ENCODE measurements at places on chromosomes 2 and 18.

GRCh38 chr2:135512099-135512498, 18.9 kb downstream of the ZRANB3 start:
- DNase-seq: no peak

DNA sequence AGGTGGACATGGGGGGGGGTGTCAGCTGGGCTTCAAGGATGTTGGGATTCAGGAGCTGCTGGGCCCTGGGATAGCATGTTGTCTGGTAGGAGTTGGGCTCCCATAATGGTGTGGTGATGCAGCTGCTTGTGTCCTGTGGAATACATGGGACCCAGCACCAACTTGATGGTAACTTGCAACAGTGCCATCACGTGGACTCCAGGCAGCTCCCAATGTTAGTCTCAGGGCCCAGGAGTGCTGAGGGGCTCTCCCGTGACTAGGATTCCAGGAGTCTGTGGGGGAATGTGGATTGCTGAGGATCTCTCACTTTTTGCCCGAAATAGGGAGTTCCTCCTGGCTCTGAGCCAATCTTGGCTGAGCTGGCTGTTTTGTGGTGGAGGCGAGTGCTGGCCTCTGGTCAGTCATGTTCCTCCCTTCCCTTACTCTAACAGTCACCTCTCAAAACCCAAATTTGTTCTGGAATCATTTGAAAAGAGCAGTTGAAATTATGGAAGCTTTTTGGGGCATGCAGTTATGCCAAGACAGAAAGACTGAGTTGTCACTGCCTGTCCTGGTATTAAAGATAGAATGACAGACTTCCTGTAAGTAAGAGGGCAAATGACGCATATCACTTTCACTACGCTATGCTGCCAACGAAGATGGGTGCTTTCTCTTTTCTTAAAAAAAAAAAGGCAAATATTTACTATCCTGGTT, 607.1 kb downstream of the ADCYAP1 start:
- no peak for DNase-seq

GRCh38 chr2:31329081-31329625, 85.4 kb downstream of the XDH start:
- no peak for DNase-seq

- no peak for DNase-seq
These were observed 9.9 kb downstream of the RELCH start for GRCh38 chr18:62196980-62197379.

DNA sequence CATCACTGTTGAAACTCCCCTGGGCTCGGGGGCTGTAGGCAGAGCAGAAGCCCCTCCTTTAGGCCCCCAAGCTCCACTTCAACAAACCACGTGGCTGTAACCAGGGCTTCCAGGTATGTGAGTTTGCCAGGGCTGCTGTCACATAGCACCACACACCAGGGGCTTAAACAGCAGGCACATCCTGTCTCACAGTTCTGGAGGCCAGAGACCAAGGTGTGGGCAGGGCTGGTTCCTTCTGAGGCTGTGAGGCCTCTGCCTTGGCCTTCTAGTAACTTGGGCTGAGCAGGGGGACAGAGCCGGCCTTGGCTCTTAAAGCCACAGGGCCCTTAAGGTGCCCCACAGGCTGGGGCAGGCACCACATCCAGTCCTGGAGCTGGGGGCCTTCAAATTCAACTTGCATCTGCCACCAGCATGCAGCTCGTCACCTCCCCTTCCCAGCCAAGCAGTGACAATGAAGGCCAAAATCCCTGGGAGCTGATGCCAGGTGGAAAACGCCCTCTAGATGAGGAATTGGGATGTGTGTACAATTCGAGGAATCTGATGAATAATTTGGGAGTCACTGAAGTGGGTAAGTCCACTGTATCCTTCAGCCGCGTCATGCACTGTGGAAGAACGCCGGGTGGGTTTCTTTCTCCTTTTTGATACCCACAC, 104.2 kb upstream of the ODC1 start:
- DNase-seq: no peak

DNA sequence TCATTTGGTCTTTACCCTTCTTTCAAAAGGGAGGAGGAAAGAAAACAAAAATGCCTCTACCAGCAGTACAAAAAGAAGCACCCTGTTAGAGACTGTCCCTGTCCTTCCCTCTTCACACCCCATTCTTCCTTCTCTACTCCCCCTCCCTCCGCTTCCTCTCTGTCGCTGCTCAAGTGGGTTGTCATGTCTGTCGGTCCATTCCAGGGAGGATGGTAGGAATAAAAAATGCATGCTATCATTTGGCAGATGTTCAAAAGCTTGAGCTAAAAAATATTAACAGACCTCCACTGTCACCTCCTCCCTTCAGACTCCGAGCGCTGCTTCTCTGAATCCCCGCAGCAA, 482.0 kb downstream of the BCL11A start:
- no peak for DNase-seq

DNA sequence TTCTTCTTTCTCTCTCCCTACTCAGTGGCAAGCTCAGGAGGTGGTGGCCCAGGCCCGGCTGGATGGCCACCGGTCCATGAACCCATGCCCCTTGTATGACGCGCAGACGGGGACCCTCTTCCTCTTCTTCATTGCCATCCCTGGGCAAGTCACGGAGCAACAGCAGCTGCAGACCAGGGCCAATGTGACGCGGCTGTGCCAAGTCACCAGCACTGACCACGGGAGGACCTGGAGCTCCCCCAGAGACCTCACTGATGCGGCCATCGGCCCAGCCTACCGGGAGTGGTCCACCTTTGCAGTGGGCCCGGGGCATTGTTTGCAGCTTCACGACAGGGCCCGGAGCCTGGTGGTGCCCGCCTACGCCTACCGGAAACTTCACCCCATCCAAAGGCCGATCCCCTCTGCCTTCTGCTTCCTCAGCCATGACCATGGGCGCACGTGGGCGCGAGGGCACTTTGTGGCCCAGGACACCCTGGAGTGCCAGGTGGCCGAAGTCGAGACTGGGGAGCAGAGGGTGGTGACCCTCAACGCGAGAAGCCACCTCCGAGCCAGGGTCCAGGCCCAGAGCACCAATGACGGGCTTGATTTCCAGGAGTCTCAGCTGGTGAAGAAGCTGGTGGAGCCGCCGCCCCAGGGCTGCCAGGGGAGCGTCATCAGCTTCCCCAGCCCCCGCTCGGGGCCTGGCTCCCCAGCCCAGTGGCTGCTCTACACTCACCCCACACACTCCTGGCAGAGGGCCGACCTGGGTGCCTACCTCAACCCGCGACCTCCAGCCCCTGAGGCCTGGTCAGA, 1.8 kb downstream of the NEU2 start:
- no peak for DNase-seq

- no peak for DNase-seq
These were observed 2.2 kb downstream of the KIAA1328 start for GRCh38 chr18:36831139-36831538.

DNA sequence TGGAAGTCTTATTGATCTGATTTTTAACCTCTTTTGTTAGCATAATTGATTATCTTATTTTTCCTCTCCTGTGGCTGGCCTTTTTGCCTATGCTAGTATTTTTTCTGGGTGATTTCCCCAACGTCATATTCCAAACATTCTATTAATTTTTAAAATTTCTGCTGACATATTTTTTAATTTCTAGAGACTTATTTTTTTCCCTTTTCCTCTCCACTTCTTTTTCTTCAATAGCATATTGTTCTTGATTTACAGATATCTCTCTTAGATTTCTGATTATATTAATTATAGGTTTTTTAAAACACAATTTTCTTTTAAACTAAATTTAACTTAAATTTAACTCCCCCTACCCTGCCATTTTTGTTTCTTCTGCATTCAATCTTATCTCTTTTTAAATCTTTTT, 47.2 kb upstream of the NR4A2 start:
- DNase-seq: no peak

GRCh38 chr2:10894264-10894935, 17.3 kb upstream of the KCNF1 start:
- DNase-seq: no peak

GRCh38 chr2:46002507-46002883, 294.7 kb upstream of the EPAS1 start:
- DNase-seq: no peak

DNA sequence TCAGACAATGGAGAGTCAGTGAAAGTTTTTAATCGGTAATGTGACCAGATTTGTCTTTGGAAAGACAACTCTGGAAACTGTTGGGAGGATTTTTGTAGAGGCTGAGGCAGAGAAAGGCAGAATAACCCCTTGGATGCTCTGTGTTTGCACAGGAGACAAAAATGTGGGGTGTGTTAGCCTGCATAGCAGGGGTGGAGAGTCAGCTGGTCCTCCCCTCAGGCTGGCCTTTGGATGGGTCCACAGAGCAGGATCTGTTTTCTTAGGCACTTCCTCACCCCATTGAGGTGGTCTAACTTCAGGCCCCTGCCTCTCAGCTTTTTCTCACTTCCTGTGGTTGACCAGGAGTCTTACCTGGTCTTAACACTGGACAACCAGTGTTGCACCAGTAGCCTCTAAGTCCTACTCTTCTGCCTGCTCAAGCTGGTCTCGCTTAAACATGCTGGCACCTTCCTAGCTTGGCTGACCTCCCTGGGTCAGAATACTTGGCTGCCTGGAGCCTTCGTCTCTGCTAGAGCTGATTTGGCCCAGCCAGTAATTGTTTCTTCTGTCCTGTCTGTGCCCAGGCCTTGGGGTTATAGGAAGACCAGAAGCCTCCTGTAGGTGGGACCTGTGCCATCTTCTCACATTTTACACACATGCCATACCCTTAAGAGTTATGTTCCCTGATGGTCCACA, 259.8 kb upstream of the RASGRP3 start:
- DNase-seq: no peak

GRCh38 chr2:28484835-28485234, 11.0 kb upstream of the PLB1 start:
- no peak for DNase-seq

DNA sequence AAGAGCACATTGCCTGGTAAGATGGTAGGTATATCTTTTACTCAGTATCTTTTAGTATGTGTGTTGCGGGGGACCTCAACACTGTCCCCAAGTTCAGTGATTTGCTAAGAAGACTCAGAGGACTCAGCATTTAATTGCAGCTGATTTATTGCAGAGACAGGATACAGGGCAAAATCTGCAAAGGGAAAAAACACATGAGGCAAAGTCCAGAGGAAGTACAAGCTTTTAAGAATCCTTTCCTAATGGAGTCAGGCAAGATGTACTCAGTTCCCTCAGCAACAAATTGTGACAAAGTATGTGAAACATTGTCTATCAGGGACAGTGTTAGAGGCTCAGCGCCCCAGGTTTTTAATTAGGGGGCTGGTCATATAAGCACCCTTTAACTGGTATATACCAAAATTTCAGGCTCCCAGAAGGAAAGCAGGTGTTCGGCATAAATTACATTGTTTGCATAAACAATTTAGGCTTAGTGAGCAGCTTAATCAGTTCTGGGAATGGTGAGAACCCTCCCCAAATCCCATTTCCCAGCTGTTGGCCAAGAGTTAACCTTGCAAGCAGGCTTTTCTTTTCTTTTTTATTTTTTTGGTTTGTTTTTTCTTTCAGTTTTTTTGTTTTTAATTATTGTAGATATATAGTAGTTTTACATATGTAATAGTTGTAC, 41.7 kb downstream of the RAB3GAP1 start:
- DNase-seq: no peak

GRCh38 chr18:74368901-74369705, 53.5 kb downstream of the C18orf63 start:
- no peak for DNase-seq

DNA sequence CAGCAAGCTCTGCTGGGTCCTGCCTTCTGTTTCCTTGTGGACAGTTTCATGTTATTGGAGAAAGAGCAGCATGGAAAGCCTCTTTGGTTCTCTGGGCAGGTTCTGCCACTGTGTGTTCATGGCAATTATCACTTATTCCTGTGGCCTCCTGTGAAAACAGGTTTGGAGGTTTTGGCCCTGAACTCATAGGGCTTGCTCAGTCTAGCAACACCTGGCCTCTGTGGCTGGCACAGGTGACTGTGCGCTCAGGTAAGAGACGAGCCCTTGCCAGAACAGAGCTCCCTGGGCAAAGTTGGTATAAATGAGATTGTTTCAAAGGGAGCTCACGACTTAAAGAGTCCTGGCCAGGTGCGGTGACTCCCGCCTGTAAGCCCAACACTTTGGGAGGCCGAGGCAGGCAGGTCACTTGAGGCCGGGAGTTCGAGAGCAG, 5.7 kb downstream of the CEP68 start:
- no peak for DNase-seq

GRCh38 chr2:58957188-58957840, 716.2 kb upstream of the FANCL start:
- DNase-seq: no peak

Data from CD4-positive, alpha-beta T cell (primary cell).